WTC11 (cell line): ENCODE measurements at places on chromosomes 6 and 20. TPM values are rescaled to one million over a fixed set of nuclear protein-coding genes. Genes with fewer than 3 reads are reported as not detected.

DNA sequence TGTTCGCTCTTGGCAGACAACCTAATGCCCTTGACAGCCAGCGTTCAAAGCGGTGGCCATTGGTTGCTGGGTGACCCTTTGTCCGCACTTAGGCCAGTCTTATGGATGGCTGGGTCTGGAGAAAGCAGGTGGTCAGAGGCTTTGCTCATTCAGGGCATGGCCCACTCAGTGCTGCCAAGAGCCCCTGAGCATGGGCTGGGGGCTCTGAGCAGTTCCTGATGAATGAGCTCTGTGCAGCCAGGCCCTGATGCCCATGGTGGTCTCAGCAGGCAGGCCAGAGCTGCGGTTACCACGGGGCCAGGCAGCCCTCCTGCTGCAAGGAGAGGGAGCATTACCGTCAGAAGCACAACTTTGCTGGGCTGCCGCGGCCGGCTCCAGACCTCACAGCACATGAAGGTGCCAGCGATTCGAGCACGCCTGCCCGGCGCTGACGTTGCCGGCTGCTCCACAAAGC is 36.3 kb downstream of the CDH4 start:
- DNase-seq: no peak

The CRISP2 gene
- not detected in 3 replicates for total RNA-seq

DNA sequence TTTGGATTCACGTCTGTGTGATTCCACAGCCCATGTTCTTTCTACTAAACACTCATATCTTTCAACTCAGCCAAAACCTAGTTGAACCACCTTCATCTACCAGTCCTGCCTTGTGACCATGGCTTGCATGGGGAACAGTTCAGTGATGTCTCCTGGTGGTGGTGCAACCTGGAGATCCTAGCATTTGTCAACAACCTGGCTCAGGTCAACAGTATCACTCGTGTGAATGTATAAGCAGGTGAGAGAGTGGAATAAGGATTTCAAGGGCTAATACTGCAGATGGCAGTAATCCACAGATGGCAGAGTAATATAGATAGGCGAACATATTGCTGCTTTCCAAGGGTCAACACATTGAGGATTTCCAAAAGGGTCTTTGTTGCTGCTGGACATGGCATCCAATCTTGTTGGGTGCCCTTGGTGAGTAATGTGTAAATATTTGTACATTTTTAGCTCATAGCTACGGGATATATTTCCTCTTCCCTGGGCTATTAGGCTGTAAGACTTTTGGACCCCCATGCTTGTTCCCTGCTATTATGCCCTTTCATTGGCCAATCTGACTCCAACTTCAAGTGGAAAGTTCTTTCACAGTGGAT is 13.4 kb downstream of the PBOV1 start:
- no peak for DNase-seq

- DNase-seq: no peak
These were observed 620.6 kb upstream of the AGPAT4 start for GRCh38 chr6:161894436-161894835.

The DACT2 gene
- 3.4 to 4.9 TPM (median 3.8 TPM) in 3 replicates for total RNA-seq

GRCh38 chr6:161246725-161247124 is 27.1 kb downstream of the AGPAT4 start:
- DNase-seq: no peak

The TCF21 gene
- 0.11 to 0.22 TPM (median 0.14 TPM) in 3 replicates for total RNA-seq

GRCh38 chr20:46275091-46275490 is 33.2 kb downstream of the CDH22 start:
- DNase-seq: no peak

- DNase-seq: no peak
These were observed 89.6 kb downstream of the HDGFL1 start for GRCh38 chr6:22658934-22659333.

The PPP1R14C gene
- 0.66 to 1.1 TPM (median 0.80 TPM) in 3 replicates for total RNA-seq

DNA sequence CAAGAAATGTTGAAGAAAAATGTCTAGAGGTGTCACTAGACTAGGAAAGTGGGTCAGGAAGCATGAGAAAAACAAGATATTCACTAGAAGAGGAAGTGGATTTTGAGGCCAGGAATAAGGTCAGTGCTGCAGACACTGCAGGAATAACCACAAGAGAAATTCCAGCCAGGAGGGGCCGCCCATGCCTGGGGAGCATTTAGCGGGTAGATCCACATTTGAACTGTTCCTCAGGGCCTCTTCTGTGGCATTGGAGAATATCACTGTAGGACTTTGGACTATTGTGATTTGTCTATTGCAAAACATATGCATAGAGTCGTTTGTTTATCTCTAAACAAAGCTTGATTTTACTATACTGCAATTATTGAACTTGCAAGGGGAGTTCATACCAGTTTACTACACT is 49.6 kb upstream of the CCDC28A start:
- DNase-seq: no peak

GRCh38 chr6:113148566-113148965 is 708.6 kb upstream of the MARCKS start:
- no peak for DNase-seq

The PRICKLE4 gene
- total RNA-seq: 0.50 to 1.5 TPM (median 0.82 TPM) in 3 replicates

GRCh38 chr6:6494677-6495076 is 93.8 kb upstream of the LY86 start:
- peak; percentile 85 for DNase-seq

- no peak for DNase-seq
These were observed 42.7 kb upstream of the COL9A1 start for GRCh38 chr6:70345619-70346018.

GRCh38 chr6:121465101-121465500 is 29.7 kb downstream of the GJA1 start:
- DNase-seq: no peak

DNA sequence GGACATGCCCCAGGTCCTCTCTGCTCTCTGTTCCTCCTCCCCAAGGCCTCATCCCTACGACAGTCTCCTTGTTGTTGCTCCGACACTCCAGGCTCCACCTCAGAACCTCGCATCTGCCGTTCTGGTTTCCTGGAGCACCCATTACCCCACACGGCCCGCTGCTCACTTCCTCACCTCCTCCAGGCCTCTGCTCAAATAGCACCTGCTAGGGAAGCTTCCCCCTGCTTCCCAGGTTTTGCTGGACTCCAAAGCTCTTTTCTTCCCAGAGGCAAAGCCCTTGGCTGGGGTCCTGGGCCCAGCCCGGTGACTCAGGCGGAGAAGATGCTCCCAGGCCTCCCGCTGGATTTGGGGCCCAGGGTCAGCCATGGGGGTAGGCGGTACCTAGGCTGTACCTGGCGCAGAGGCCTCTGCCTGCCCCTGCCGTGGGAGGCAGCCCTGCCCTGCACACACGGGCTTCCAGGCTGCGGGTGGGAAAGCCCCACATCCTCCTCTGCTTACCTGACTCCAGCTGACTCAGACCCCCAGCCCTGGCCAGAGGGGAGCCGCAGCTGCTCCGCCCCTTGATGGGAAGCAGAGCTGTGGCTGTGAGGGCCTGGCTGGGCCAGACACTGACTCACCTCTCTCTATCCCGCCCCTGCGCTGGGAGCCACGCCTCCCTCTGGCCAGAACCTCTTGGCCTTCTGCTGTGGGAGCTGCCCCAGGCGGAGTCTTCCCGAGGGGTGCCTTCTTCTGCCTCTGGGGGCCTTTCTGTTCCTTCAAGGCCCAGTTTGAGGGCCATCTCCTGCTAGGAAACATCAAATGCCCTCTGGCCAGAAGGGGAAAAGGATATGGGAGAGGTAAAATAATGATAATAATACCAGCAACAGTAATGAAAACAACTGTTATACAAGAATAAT is 130.5 kb downstream of the CEBPB start:
- DNase-seq: peak; percentile 90

The KHDRBS2 gene
- 0.76 to 1.2 TPM (median 0.87 TPM) in 3 replicates for total RNA-seq

- no peak for DNase-seq
These were observed 38.0 kb downstream of the TNFAIP3 start for GRCh38 chr6:137904822-137905617.

DNA sequence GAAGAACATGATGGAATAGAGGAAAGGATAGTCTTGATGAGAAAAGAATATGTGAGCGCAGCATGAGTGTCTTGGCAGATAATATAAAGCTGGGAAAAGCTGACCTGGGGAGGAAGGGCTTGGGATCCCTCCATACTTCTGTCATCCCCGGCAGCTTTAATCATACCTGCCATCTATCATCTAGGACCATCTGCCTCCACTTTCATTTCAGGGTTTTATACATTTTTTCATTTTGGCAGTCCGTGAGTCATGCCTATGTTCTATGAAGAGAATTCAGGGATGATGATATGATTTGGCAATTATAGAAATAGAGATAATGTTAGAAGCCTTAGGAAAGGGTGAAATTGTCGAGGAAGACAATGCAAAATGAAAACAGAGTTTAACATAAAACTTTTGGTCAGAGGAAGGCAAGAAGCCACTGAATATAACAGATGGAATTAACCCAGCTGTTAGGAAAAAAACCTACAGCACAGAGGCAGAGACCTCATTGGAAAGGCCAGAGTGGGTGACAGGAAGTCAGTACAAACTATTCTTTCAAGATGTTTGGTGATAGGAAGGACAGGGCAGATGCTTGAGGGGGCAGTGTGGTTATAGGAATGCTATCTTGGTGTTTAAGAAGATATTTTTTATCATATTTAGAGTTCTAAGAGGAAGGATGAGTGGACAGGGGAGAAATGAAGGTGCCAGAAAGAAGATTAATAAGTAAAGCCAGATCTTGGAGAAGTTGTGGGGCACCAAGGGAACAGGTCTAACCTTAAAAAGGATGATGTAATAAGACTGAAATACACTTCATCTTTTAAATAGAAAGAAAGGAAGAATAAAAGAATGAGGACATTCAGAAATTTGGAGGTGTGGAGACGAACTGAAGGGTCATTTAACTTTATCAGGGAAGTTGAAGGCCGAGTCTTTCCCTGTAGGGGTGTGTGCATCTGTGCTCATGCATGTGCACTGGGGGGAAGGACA is 37.8 kb downstream of the MARCKS start:
- no peak for DNase-seq

DNA sequence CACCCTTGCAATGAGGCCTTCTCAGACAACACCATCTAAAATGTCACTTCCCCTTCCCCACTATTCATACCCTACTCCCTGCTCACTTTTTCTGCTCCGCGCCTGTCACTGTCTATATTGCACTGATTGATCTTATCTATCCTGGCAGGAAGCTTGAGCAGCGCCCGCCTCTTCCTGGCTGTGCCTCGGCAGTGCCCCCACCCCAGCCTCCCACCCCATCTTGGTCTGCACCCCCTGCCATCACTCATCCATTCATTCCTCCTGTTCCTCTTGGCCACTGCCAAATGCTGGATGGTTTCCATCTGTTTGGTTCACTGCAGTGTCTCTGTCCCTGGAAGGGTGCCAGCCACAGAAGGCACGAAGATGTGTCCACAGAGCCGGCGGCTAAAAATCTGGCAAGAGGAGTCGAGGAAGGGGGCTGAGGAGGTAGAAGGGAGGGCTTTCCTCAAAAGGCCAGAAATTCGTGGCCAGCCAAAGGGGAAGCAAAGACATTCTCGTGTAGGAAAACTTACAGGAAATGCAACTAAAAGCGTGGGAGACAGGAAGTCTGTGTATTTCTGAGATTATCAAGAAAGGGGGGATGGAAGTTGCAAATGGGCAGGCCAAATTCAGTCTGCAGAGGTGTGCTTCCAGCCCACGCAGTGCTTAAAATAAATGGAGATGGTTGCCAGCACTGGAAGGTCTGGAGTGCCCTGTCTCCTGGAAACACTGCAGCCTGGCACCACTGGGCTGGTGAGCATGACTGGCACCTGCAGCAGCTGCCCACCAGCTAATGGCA is 27.6 kb downstream of the SYNJ2 start:
- DNase-seq: no peak

The CYP24A1 gene
- total RNA-seq: not detected in 3 replicates

GRCh38 chr20:59006864-59007664 is at the start of gene CTSZ:
Gene CTSZ (minus strand): TSS chr20:59007254. CDS start chr20:59007128, 126 bp downstream.
- DNase-seq: peak; percentile 61

- no peak for DNase-seq
These were observed 150.2 kb downstream of the PRL start for GRCh38 chr6:22146678-22146930.

- DNase-seq: no peak
These were observed 131.6 kb upstream of the OLIG3 start for GRCh38 chr6:137625808-137626207.

DNA sequence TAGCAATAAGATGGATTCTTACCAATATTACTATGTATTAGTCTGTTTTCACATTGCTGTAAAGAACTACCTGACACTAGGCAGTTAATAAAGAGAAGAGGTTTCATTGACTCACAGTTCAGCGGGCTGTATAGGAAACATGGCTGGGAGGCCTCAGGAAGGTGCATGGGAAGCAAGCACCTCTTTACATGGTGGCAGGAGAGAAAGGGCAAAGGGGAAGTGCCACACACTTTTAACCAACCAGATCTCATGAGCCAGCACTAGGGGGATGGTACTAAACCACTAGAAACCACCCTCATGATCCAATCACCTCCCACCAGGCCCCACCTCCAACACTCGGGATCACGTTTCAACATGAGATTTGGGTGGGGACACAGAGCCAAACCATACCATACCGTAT is 40.7 kb upstream of the CCDC167 start:
- DNase-seq: no peak

- peak; percentile 32 for DNase-seq
These were observed 50.3 kb upstream of the GFRAL start for GRCh38 chr6:55276745-55277530.

The KATNA1 gene
- total RNA-seq: 16.0 to 18.1 TPM (median 16.1 TPM) in 3 replicates

- DNase-seq: peak; percentile 61
These were observed 580 bp downstream of the NXT1 start for GRCh38 chr20:23350904-23351838.

GRCh38 chr20:4299773-4300172 is 284.4 kb upstream of the RNF24 start:
- no peak for DNase-seq

GRCh38 chr6:21438237-21438985 is 155.1 kb upstream of the SOX4 start:
- no peak for DNase-seq

GRCh38 chr20:57130160-57130772 is 136.2 kb downstream of the BMP7 start:
- no peak for DNase-seq

The DPM1 gene
- 50.0 to 57.8 TPM (median 50.4 TPM) in 3 replicates for total RNA-seq

DNA sequence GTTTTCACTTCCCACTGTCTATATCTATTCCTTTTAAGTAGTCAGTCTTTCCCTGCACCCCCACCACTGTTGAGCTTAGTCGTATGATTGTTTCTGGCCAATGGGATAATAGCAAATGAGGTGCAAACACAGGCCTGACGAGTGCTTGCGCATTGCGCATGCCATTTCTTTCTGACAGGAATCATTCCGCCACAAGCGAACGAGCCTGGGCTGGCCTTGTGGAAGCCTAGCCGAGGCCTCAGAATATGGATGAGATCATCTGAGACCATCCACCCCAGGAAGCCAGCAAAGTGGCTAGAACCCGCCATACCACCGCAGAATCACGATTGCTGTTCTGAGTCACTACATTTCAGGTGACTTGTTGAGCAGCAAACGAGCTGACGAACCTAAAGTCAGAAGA is 52.2 kb upstream of the PRL start:
- DNase-seq: no peak

DNA sequence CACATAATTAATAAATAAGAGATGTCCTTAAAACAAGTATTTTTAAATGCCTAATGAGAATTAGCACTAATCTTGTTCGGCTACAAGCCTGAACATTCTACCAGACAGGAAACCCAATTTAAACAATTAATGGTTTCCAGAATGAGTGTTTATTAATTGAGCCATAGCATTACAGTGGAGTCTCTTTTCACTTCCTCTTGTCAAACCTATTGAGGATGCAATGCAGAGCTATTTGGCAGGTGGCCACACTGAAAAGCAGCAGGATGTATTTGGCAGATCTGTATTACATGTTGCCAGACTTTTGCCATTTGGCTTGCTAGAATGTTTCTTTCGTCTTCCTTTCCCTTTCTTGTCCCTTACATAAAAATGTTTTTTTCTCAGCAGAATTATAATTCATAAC is 475.2 kb upstream of the MARCKS start:
- DNase-seq: no peak

GRCh38 chr6:13289789-13290318 is 38.5 kb downstream of the TBC1D7 start:
- no peak for DNase-seq

The ZC3H12D gene
- 0.13 to 0.21 TPM (median 0.14 TPM) in 3 replicates for total RNA-seq
